ENCODE measurements at places on chromosomes 1 and 21.

GRCh38 chr1:5141750-5142149, 487.3 kb downstream of the AJAP1 start:
- no peak for DNase-seq

DNA sequence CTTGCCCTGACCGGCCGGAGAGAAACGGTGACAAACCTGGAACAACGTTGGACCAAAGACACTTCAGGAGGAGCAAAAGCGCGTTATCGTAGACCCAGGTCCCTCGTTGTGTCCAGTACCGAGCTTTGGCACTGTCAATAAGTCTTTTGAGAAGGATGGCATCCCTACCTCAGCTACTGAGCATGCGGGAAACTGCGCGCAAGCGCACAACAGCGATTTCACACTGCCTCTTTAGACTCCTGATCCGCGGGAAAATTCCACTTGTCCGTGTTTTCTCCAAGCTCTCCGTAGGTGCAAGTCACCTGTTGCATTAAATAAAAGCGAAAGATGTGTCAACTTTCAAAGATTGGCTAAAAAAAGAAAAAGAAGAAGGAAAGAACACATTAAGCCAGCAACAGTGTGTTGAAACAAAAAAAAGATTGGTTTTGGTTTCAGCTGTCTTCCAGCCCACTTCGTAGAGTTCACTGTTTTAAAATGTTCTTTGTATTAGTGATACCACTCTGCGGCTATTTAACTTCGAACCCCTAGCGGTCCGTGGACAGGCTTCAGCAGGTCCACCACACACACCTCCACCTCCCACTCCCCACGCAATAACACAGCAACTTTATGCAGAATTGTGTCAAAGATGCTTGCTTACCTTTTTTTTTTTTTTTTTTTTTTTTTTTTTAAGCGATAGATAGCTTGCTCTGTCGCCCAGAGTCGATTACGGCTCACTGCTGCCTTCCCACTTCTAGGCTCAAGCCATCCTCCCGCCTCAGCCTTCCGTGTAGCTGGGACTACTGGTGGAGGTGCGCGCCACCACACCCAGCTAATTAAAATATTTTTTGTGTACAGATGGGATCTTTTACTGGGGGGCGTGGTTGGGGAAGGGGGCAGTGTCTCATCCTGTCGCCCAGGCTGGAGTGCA, at the start of gene BPNT1:
Gene BPNT1 (minus strand): TSS at position 139 of the 907 bp plus-strand sequence. CDS start 9,942 bp downstream, outside the sequence.
- peak; percentile 97 for DNase-seq

DNA sequence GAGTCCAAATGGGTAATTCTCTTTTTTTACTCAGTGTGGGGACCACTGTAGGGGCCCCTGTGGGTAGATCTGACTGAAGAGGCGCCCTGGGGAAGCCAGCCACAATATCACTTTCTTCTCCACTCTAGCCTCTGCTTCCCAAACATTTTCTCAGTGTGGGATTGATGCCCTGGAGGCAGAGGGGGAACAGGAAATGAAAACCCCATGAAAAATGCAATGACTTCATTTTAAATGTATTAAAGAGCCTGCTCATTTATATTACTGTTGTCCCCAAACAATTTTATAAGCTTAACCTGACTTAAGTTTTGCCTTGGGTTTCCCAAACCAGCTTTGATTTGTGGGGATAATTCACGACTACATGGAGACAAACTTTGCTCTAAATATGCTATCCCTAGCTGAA, 181.9 kb downstream of the C1orf94 start:
- no peak for DNase-seq

- peak; percentile 73 for DNase-seq
These were observed 6.2 kb upstream of the CENPS start for GRCh38 chr1:10424034-10424433.

- peak; percentile 81 for DNase-seq
These were observed 6.7 kb upstream of the SH2D5 start for GRCh38 chr1:20739225-20739624.

- peak; percentile 90 for DNase-seq
These were observed 26.2 kb upstream of the ID3 start for GRCh38 chr1:23585321-23586022.

GRCh38 chr1:8239039-8239305, 78.9 kb upstream of the SLC45A1 start:
- DNase-seq = no peak

DNA sequence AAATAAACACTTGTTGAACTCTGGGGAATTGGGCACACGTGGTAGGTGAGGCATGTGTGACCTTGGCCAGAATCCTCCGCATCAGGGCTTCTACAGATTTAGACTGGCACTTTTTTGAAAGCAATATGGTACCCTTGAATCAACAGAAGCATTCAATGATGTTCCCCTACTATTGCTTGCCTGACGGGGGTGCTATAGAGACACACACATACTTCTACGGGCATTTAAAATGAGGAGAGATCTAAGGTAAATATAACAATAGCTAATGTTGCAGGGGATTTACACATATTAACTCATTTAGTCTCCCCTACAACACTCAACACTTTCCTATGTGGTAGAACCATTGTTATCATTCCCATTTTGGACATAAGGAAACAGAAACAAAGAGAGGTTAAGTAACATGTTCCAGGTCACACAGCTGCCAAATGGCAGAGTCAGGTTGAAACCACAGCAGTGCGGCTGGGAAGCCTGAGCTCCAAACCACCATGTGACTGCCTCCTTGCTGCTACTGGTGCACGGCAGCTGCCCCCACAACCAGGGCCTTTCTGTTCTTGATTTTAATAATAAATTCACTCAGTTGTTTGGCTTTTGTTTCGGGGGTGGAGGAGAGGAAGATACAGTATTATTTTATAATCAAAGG, 147.4 kb downstream of the ZNF281 start:
- no peak for DNase-seq

DNA sequence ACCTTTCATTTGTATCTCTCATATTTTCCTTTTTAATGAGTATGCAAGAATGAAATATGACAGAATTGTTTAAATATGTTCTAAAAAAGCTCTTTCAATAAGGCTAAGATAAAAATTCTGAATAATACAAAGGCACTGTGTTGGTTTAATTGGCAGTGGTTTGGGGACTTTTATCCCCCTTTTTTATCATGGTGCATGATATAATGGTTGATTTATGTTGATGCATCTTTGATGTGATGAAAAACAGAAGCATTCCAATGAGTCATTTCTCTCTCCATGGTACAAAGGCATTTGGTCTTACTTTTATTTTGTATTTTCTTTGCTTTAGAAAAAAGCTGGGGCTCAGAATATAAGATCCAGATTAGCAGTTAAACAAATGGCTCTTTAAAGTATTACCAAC, 127.2 kb upstream of the GREM2 start:
- DNase-seq = peak; percentile 31

DNA sequence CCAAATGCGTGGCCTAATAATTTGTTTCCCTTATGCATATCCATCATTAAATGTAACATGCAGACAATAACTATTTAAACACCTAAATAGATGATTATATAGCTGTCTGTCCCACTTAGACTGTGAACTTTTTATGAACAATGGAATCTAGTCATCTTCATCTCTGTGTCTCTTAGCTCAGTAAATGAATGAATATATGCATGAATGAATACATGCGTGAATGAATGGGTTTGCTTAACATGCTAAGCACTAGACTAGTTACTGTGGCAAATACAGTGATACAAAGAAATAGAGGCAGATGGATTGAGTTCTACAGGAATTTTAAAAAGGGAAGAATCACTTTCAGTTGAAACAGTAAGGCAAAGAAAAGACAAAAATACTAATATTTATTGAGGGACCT, 232.0 kb downstream of the FGGY start:
- DNase-seq = no peak

- DNase-seq = no peak
These were observed 72.4 kb downstream of the POU2F1 start for GRCh38 chr1:167293057-167293456.

- DNase-seq = no peak
These were observed 72.3 kb downstream of the TRIM11 start for GRCh38 chr1:228334226-228334935.

DNA sequence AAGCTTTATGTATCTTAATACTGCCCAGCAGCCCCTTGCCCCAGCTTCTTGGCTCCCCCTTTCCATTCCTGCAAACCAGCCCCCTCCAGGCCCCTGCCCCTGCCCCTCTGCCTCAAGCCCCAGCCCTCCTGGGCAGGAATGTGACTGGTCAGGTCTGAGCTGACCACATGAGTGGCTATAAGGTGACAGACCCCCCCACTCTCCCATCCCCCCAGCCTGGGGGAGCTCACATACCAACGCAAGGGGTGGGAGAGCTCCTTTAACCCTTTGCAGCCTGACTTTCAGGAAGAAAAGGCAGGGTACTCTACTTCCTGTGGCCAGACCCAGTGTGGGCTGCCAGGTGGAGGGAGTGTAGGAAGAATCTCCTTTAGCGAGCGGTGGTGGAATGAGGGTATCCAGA, 33.2 kb downstream of the AHDC1 start:
- DNase-seq = no peak

DNA sequence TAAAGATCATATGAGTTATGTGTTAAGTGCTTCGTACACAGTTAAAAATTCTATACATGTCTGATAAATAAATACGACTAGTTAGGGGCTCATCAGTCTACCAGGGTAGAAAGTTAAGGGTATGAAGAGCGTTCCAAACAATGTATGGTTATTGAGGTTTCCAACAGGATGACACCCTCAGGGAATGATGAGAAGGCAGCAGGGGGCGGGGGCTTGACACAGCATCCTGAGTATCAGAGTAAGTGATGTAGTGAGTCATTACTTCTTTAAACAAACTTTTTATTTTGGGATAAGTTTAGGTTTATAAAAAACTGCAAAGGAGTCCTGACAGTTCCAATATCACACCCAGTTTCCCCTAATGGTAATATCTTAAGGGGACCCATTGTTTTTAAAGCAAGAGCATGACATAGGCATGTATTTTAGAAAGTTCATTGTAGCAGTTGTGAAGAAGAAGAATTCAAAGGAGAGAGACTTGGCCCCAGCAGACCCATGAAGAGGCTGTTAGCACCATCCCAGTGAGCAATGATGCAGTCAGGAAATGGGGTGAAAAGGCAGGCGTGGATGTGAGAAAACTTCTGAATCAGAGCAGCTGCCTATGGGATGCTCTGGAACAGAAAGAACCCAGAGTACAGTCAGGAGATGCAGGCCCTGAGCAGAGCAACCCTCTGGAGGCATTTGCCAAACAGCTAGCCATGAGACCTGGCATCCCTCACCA, 15.0 kb upstream of the PSMB2 start:
- DNase-seq = no peak

DNA sequence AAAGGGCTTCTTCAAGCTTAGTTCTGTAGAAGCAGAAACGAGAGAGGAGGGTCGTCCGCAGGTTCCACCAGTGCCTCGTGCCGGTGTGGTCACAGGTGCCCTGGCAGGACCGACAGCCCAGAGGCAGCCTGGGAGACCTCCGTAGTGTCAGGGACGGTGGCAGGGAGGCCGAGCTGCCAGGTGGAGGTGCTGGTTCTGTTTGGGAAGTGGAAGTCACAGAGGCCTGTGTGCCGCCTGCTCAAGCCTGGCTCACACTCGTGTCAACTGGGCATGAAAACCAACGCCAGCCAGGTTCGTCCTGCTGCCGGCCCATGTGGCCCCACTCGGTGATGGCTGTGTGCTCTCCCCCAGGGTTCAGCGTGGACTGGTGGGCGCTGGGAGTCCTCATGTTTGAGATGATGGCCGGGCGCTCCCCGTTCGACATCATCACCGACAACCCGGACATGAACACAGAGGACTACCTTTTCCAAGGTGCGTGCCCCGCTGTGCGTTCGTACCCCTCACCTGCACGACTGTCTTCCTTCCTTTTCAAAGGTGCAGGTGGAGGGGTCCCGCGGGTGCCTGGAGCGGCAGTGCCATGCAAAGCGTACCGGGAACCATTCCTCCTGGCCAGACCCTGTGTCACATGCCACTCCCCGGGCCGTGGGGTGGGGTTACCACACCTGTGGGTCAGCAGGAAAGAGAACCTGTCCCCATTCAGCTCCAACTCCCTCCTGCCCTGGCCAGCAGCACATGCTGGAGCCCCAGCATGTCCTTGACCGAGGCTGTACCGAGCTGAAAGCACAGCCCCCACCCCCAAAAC, 20.8 kb downstream of the FAAP20 start:
- DNase-seq = no peak

- DNase-seq = no peak
These were observed 9.8 kb downstream of the INSRR start for GRCh38 chr1:156849151-156849496.

GRCh38 chr1:29122682-29123052, 1.0 kb downstream of the TMEM200B start:
- DNase-seq = peak; percentile 92
